Large intestine (tissue), 12 donors: ENCODE measurements at places on chromosomes 2 and 18. TPM values are rescaled to one million over a fixed set of nuclear protein-coding genes. Genes with fewer than 3 reads are reported as not detected.

DNA sequence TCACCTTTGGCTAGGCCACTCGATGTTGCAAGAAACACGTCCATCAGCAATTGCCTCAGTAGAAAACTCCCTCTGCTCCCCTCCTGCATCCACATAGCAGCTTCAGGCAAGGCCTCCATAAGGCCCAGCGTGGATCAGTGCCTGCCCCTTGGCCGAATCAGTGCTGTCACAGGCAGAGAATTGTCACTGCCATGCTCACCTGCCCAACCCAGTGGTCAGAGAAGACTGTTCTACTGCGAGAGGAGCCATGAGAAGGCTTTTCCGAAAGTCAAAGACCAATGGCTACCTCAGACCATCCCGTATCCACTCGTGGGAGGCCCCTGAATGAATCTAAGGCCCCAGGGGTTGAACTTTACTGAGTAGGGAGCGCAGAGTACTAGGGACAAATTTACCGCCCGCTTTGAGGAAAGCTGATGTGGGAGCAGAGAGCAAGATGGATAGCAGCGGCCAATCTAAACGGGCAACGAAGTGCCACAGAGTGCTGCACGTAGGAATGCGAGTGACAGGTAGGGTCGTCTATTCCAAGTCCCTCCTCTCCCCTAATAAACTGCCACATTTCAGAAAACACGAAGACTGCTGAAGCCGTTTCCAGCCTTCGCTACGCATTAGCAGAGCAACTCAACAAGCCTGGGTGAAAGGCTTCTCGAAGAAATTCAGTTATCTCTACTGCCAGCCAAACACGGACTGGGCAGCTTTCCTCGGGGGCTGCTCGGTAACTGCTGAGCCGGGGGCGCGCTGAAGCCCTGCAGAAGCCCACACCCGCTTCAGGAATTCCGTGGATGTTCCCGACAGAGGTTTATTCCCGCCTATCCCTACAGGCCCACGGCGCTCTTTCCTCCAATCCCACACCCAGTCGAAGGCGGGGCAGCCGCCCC is 968 bp upstream of the RALBP1 start:
- peak; percentile 89 for DNase-seq
- no peaks in the 10 kb centered on the region for H3K27me3 ChIP-seq
- peaks cover 8% of the 10 kb centered on the region for H3K36me3 ChIP-seq
- peak overlapping the region; percentile 57 for H3K4me3 ChIP-seq

DNA sequence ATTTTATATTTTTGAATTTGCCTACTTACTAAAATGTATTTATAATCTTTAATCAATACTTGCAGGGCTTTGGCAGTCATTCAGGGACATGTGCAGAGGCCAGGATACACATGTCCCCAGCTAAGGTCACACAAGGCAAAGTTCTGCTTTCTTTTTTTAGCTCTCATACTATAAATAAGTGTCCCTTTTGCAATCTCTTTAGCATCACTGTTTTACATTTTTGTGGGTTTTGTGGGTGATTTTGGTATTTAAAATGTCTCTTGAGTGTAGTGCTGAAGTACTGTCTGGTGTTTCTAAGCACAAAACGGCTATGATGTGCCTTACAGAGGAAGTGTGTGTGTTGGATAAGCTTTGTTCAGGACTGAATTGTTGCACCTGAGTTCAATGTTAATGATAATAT is 309.0 kb upstream of the GULP1 start:
- no peaks in the 10 kb centered on the region for H3K36me3 ChIP-seq
- H3K4me1 ChIP-seq, result no peaks in the 10 kb centered on the region
- H3K27me3 ChIP-seq, result no peaks in the 10 kb centered on the region
- DNase-seq, result no peak

The L3MBTL4 gene
- polyA plus RNA-seq, result 4.0 TPM

The RGPD3 gene
- polyA plus RNA-seq, result 0.24 TPM

GRCh38 chr2:158644139-158644538 is 151.0 kb upstream of the DAPL1 start:
- H3K27me3 ChIP-seq, result no peaks in the 10 kb centered on the region
- no peaks in the 10 kb centered on the region for H3K4me1 ChIP-seq
- DNase-seq, result no peak

The IL36A gene
- not detected for polyA plus RNA-seq

The EIPR1 gene
- polyA plus RNA-seq, result 22.5 TPM

DNA sequence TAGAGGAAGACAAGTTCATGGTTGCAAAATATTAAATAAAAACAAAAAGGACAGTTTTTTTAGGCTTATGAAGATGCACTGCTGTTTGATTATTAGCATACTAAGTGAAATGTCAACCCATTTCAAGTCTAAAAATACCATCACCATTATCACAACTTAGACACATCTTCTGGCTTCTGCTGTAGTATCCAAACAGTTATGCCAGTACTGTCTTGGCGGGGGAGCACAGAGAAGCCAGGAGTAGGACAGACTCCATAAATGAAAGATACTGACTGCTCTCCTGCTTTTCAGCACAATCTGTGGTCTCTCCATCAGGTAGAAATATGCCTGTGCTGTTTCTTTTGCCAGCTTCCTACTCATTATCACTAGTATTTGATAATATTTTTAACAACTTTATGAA is 179.2 kb upstream of the DSEL start:
- no peaks in the 10 kb centered on the region for H3K4me1 ChIP-seq
- no peaks in the 10 kb centered on the region for H3K36me3 ChIP-seq
- H3K27me3 ChIP-seq, result no peaks in the 10 kb centered on the region
- no peak overlapping the region for H3K4me3 ChIP-seq

DNA sequence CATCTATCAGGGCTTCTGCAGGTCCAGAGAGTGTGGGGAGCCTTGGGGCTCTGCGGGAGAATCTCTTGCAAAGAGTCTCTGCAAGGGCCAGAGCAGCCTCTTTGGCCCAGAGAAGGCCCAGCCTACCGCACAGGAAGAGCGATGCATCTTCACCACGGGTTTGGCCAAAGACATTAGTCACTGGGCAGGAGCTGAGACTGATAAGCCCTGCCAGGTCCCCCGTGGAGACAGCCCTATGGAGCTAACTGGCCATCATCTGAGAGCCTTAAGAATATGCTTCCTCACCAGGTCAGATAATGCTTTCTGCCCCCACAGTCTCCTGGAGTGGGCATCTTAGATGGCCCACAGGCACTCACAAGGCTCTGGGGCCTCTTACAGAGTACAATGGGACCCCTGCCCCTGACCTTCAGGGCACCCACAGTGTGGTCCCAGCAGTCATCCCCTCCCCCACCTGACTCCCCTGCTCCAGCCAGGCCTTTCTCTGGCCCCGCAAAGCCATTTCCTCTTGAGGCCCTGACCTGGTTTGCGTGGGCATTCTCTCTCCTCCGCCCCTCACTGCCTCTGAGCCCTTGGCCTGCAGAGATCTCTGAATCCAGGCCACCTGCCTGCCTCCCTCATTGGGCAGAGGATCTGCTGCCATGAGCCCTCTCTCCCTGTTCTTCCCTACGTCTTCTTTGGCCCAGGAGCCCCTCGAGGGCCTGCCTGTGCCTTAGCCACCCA is 31.9 kb upstream of the MAPRE3 start:
- H3K4me1 ChIP-seq, result no peaks in the 10 kb centered on the region
- DNase-seq, result no peak
- H3K4me3 ChIP-seq, result no peak overlapping the region
- H3K27me3 ChIP-seq, result peaks cover 28% of the 10 kb centered on the region
- no peaks in the 10 kb centered on the region for H3K36me3 ChIP-seq
- H3K27ac ChIP-seq, result no peak overlapping the region

DNA sequence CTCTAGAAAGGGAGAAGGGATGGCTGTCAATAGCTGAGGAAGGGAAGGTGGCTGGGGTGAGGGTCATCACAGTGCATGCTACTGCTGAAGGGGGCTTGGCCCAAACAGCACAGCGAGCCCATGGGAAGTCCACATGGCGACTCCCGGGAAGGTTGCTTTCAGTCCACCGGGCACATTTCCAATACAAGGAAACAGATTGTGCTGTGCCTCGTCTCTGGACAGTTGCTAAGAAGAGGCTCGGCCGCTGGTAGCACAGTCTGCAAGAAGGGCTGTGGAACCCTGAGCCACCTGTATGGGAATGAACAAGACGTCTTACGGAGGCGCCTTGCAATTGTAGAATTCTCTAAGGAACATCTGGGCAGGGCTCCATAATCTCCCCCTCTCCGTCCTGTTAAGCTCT is 123.1 kb downstream of the CELF4 start:
- DNase-seq, result no peak
- H3K36me3 ChIP-seq, result no peaks in the 10 kb centered on the region
- no peaks in the 10 kb centered on the region for H3K27me3 ChIP-seq
- peaks cover 2% of the 10 kb centered on the region for H3K4me1 ChIP-seq

The RAMP1 gene
- 76.1 TPM for polyA plus RNA-seq

DNA sequence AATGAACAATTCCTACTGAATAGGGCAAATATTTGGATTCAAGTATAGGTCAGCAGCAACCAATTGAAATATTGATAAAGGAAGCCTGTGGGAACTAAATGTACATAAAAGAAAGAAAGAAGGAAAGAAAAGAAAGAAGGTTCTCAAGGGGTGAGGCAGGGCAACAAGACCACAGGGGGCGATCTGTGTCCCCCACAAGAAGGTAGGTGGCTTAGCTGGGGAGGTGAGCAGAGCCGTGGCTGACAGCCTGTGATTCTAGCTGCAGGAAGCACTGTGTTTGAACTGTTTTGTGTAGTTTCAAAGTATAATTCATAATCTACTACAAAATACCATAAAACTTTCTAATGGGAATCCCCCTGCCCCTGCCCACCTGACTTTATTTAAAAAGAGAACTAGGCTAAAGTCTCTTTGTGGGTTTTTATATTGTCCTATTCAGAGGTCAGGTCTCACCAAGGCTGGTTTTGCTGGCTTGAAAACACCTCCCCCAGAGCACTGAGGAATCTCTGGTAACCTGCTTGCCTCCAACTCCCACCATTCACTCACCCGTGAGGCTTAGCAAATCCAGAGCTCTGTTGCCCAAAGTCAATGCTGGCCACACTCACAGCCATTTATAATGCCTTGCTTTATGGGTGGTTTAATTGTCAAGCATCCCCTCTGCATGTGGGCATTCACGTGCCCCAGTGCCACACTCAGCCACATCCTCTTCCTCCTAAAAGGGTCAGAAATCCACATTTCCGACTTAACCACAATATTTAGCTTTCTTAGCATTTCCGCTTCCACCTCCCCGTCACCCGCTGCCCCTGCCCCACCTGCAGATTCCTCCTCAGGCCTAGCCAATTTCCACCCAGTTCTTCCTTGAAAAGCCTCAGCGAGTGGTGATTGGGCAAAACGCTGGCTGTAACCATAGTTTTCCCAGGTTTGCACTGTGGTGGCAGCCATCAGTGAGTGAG is 36.4 kb upstream of the LMAN1 start:
- no peaks in the 10 kb centered on the region for H3K4me1 ChIP-seq
- H3K27ac ChIP-seq, result no peak overlapping the region
- no peak for DNase-seq

DNA sequence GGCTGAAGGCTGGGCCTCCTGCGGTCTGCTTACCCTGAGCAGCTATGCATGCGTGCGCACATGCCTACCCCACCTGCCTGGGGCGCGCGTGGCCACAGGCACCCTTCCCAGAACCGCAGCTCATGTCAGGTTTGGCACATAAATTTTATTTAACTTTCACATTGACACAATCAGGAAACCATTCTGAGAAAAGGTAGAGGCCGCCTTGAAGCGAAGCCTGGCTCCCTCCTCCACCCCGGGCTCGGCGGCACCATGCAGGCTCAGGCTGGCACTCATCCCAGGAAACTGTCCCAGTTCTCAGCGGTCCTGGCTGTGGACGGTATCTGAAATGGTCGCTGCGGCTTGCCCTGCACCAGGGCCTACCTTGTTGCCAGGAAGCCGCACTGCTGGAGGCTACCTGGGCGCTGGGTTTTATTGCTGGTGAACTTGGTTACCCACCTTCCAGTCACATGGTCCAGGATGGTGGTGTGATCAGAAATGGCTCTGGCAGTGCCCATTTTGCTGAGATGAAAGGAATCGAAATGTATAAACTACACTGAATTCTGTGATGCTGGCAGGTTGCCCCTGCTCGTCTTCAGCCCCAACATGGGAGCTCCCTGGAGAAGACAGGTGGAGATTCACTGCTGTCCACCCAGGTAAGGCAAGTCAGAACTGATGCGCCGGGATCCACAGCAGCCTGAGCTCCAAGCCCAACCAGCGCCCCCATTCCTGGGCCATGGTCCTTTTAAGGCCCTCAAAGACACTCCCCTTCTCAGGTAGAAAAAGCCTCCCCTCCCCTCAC is 25.5 kb downstream of the CHST10 start:
- H3K27me3 ChIP-seq, result no peaks in the 10 kb centered on the region
- H3K4me3 ChIP-seq, result no peak overlapping the region
- peaks cover 18% of the 10 kb centered on the region for H3K36me3 ChIP-seq
- no peaks in the 10 kb centered on the region for H3K4me1 ChIP-seq
- no peak overlapping the region for H3K27ac ChIP-seq

- DNase-seq, result peak; percentile 33
- no peak overlapping the region for H3K4me3 ChIP-seq
- H3K27me3 ChIP-seq, result no peaks in the 10 kb centered on the region
- peaks cover 40% of the 10 kb centered on the region for H3K36me3 ChIP-seq
- H3K4me1 ChIP-seq, result no peaks in the 10 kb centered on the region
Observed at GRCh38 chr2:37020212-37020886, 54.0 kb upstream of the STRN start.

The NAT8 gene
- polyA plus RNA-seq, result 0.46 TPM

GRCh38 chr2:129068543-129068942 is 749.9 kb upstream of the HS6ST1 start:
- no peak overlapping the region for H3K4me3 ChIP-seq
- no peak for DNase-seq
- H3K27me3 ChIP-seq, result no peaks in the 10 kb centered on the region
- H3K36me3 ChIP-seq, result no peaks in the 10 kb centered on the region

The PARD3B gene
- 14.0 TPM for polyA plus RNA-seq

GRCh38 chr2:12428786-12429185 is 287.9 kb upstream of the TRIB2 start:
- no peaks in the 10 kb centered on the region for H3K36me3 ChIP-seq
- DNase-seq, result no peak
- no peaks in the 10 kb centered on the region for H3K27me3 ChIP-seq
- no peaks in the 10 kb centered on the region for H3K4me1 ChIP-seq

The AFF3 gene
- polyA plus RNA-seq, result 4.8 TPM
